ENCODE measurements at places on chromosomes 13 and 19.

DNA sequence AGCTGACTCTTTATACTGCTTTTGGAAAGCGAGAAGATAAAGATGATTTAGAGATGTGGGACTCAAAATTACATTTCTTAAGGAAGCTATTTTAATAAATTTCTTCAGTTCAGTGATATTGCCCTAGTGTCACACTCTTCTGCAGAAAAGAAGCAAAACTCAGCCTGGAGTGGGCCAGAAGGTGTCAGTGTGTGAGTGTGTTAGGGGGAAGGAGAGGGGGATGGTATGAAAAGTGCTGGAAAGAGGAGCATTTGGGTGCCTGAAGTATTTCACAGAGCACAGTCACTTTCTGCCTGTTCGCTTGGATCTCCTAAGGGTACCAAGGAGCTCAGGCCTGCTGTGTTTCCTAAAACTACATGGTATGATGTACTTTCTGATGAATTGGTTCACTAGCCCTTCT lies 84.5 kb upstream of the FRY start:
- no peaks in the 10 kb centered on the region for H3K36me3 ChIP-seq
- H3K4me3 ChIP-seq, result no peak overlapping the region
- no peaks in the 10 kb centered on the region for H3K27me3 ChIP-seq
- no peak overlapping the region for H3K27ac ChIP-seq
- DNase-seq, result no peak

DNA sequence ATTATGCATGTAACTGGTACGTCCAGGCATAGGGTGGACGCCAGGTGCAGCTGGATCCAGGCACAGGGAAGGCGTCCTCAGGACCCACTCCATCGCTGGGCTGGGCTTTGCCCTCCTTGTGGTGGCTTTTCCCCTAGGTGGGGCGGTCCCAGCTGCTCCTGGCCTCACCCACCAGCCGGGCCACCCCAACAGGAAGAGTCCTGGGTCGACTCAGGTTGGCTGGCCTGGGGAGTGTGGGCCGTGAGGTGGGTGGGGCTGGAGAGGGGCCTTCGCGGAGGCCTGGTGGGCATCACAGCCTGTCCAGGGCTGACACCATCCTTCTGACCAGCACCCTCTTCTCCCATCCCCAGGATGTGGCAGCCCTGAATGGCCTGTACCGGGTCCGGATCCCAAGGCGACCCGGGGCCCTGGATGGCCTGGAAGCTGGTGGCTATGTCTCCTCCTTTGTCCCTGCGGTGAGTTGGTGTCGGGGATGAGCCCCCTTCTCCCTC lies 3.2 kb upstream of the GARIN5A start:
- no peak overlapping the region for H3K27ac ChIP-seq
- H3K4me3 ChIP-seq, result no peak overlapping the region
- no peak for DNase-seq
- H3K4me1 ChIP-seq, result peaks cover 15% of the 10 kb centered on the region

GRCh38 chr19:15443838-15444237 lies 5.9 kb downstream of the WIZ start:
- H3K4me1 ChIP-seq, result peaks cover 35% of the 10 kb centered on the region
- peak overlapping the region; percentile 86 for H3K27ac ChIP-seq
- H3K27me3 ChIP-seq, result no peaks in the 10 kb centered on the region

DNA sequence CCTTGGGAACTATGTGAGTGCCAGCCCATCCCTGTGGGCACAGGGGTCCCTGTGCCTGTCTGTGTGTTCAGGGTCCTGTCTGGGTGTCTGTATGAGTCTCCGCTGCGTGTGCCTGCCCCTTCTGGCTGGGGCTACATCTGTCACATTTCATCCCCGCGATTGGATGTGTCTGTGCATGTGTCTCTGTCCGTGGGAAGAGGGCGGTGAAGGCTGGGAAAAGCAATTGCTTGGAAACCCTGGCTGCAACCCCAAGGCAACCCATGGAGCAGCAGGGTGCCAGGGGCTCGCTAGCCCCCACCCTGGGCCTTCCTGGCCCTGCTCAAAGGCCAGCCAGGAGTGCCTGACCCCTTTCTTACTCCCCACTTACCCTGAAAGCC lies 1.4 kb downstream of the MAG start:
- no peaks in the 10 kb centered on the region for H3K4me1 ChIP-seq
- H3K4me3 ChIP-seq, result no peak overlapping the region
- no peak overlapping the region for H3K27ac ChIP-seq

DNA sequence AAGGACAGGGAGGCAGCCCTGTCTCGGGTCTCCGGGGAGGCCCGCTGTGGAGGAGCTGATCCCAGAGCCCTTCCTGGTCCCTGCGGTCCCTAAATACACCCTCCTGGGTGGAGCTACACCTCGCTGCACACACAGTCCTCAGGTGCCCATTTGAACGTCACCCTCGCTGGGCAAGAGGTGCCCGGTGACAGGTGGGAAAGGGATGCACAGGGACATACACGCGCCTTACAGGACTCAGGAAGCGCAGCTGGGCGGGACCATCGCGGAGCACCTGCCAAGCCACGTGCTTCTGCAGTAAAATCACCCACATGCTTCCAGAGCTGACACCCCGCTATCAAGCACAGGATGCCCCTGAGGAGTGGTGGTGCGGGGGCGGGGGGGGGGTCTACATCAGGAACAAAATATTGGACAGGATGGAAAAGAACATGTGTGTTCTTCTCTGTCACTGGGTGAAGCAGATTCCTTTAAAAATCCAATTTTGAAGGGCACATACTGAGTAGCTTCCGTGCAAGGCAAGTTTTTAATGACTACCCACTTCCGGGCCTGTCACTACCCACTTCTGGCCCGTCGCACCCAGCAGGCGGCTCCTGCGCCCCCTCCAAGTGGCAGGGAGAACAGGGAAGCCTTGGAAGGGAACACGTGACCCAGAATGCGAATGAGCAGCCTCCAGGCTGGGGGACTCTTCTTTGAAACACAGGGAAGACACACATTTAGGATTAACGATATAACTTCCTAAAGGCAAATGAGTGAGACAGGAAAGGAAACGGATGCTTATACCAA lies 78.9 kb downstream of the COL4A1 start:
- no peak overlapping the region for H3K27ac ChIP-seq
- H3K36me3 ChIP-seq, result no peaks in the 10 kb centered on the region
- H3K4me1 ChIP-seq, result peaks cover 63% of the 10 kb centered on the region
- no peak overlapping the region for H3K4me3 ChIP-seq
- no peaks in the 10 kb centered on the region for H3K27me3 ChIP-seq
